ENCODE measurements at places on chromosomes 11 and 22.

DNA sequence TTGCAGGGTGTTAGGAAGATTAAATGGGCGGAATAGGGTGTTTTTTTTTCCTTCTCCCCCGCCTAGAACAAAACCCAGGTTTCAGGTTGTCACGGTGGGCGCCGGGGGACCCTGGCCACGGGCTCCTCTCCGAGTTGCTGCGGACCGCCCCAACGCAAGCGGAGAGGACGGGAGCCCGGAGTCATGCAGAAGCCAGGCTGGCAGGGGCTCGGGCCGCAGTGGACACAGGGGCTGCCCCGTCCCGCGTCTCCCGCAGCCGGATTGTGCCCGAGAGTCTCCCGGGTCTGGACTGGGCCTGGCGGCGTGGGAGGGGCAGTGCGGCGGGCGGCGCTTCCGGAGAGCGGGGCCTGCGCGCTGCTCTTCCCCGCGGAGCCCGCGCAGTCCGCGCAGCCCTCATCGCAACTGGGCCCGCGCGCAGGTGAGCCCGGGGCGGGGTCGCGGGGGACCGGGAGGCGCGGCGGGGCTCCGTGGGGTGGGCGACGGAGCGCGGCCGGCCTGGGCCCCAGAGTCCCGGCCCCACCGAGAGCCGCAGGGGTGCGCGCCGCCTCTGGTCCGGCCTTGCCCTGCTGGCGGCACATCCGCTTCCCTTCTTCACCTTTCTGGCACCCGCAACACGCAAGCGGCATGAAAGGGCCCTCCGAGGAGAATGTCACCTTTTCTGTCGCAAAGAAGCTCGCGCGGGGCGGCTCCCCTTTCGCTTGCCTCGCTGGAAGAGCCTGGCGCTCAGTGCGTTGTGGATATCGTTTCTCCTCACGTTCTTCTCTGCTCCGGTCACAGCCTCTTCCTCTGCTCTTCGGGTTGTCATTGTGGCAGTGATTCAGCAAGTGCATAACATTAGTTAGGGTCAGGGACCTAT, at the start of gene TIRAP:
TIRAP (plus strand) TSS at position 358 of the 856 bp plus-strand sequence. CDS start 7,802 bp downstream, outside the sequence.
- DNase-seq: peak; percentile 32

DNA sequence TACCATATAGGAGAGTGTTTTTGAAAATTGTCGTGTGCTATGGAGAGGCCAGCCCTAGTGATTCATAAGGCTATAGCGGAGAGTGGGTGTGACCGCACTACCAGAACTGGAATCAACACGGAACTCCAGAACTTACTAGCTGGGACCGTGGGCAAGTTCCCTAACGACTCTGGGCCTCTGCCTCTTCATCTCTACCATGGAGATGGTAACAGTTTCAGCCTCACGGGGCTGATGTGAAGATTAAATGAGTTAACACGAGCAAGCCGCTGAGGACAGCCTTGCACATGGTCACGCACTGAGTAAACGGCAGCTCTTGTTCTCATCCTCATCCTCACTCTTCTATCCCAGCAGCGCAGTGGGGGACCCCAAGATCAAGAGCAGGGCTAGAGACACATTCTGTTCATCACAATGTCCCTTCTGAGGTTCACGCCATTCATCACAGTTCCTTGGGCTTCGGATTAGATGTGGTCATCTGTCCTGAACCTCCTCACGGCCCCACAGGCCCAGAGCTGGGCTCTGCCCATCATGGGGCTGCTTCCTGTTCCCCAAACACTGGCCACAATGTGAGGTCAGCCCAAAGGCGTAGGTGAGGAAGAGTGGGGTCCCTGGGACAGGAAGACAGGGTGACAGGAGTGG, 47.2 kb upstream of the CD5 start:
- no peak for DNase-seq

- DNase-seq: no peak
Observed at GRCh38 chr22:23237201-23237798, 57.0 kb downstream of the BCR start.

DNA sequence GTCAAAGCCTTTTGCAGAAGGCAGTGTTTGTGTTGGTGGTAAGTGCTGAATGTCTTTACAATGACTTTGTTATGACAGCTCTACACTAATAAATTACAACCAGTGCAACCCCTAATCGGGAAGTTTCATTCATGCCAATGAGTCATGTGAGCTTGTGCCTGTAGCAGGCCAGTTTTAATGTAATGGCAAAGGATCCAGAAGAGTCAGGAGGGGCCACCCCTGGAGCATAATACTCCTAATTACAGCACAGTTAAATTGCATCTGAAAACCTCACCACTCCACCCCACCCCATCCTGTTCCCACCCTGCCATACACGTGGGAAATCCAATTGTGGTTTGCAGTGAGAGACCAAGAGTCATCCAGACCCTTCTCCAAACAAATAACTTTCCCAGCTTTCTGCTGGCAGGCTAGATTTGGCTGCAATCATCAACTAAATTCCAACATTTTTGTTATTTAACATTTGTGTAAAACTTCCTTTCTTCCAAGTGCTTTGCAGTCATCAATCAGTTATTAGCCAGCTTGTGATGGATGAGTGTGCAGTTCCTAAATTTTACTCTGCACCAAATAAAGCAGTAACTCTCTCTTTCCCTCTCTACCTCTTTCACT, 277.3 kb upstream of the FAT3 start:
- no peak for DNase-seq

DNA sequence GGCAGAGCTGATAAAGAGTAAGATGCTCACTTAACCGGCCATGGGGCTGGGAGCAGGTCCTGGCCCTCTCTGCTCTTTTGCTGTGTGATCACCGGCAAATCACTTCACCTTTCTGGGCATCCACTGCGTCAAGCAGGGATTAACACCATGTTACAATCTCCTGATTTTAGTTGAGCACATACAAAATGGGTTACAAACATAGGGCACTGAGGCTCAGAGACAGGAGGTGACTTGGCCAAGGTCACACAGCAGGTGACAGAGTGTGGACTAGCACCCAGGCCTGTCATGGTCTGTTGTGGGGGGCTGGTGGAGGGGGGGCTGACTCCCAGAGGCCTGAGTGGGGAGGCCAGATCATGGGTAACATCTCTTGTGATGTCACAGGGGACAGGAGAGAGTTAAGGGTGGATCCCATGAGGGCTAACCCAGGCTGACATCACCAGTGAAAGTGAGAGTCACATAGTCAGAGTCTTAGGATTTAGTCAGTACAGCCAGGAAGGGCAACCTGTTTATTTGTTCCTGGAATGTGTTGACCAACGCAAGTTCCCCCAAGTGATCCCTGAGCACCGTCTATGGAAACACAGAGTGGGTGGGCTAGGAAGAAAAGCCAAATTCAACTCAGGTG, 27.8 kb downstream of the GDPD5 start:
- no peak for DNase-seq

- no peak for DNase-seq
Observed at GRCh38 chr11:5243816-5244180, 5.9 kb downstream of the HBG1 start.

DNA sequence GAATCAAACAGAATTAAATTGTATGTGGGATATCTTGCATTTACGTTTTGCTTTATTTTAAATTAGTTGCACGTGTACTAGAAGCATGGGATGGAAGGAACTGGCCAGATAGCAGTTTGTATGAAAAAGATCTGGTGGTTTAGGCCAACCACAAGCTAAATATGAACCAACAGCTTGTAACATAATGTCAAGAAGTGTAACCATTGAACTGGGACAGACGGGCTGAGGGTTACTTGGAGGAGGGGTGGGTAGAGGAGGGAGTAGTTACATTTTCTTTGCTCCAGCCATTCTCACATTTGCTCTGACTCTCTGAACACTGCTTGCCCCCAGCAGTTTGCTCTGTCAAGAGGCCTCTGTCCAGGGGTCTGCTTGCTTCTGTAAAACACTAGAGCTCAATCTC, 31.7 kb upstream of the CXCR5 start:
- no peak for DNase-seq

DNA sequence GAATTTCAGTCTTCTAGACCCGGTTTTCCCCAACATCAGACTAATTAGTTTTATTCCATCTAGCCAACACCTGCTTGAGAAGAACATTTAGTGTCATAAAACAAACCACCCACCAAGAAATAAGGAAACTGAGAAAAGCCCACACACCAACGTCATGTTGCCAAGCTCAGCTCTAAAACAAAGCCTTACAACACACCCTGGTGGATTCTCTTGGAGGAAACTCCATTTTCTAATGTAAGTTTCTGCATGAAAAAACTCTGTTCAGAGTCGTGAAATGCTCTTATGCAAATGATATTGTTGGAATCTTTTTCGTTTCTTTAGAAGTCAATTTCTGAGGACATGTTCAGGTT, 105.0 kb upstream of the RAG2 start:
- no peak for DNase-seq

GRCh38 chr22:19923914-19924513, 17.6 kb upstream of the COMT start:
- no peak for DNase-seq

- no peak for DNase-seq
Observed at GRCh38 chr11:58905011-58905720, 34.1 kb upstream of the GLYATL1 start.

GRCh38 chr22:20264614-20265452, 3.3 kb downstream of the RTN4R start:
- DNase-seq: no peak

DNA sequence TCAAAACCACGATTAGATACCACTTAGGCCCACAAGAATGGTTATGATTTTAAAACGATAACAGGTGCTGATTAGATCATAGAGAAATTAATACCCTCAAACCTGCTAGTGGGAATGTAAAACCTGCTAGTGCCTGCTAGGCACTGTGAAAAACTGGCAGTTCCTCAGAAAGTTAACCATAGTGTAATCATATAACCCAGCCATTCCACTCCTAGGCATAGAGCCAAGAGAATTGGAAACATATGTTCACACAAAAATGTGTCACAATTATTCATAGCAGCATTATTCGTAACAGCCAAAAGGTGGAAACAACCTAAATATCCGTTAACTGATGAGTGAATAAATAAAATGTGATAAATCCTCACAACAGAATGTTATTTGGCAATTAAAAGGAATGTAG, 122.2 kb upstream of the SYN3 start:
- DNase-seq: no peak

DNA sequence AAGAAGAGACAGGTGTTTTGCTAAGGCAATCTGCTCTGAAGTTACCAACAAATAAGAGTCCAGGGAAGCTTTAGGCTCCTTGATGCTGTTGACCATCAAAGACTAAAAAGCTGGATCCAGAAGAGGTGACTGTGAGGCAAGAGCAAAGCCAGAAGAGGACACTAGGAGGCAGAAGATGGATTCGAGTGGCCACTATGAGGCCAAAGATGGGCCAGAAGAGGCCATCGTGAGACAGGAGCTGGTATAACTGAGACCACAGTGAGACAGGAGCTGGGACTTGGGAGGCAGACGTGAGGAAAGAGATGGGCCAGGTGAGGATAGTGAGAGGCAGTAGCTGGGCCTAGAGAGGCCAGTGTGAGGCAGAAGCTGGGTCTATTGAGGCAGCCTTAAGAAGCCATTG, 37.7 kb downstream of the OR4C45 start:
- DNase-seq: no peak

- DNase-seq: no peak
Observed at GRCh38 chr11:61654397-61654829, 25.8 kb upstream of the DAGLA start.

GRCh38 chr22:34800260-34800980, 265.5 kb upstream of the ISX start:
- DNase-seq: no peak

- DNase-seq: peak; percentile 34
Observed at GRCh38 chr11:124799348-124800225, 619 bp downstream of the MSANTD2 start.

GRCh38 chr22:42891696-42892095, 34.6 kb upstream of the ARFGAP3 start:
- DNase-seq: no peak

GRCh38 chr11:131906963-131907362, 536.5 kb downstream of the NTM start:
- no peak for DNase-seq

GRCh38 chr22:29997107-29997506, 83.2 kb upstream of the HORMAD2 start:
- DNase-seq: no peak

DNA sequence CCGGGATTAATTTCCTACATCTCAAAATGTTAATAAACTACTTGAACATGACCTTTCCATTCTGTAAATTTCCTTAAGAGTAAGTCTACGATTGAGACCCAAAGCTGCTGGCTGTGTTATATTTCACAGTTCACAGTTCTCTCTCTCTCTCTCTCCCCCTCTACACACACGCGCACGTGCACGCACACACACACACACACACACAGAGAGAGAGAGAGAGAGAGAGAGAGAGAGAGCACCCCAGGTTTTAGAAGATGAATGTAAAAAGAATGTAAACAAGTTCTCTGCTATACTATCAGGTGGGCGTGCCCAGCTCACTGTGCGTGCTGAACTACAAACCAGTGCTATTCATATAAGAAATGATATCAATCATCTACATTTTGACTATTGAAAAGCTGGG, 3.3 kb downstream of the BDNF start:
- no peak for DNase-seq

DNA sequence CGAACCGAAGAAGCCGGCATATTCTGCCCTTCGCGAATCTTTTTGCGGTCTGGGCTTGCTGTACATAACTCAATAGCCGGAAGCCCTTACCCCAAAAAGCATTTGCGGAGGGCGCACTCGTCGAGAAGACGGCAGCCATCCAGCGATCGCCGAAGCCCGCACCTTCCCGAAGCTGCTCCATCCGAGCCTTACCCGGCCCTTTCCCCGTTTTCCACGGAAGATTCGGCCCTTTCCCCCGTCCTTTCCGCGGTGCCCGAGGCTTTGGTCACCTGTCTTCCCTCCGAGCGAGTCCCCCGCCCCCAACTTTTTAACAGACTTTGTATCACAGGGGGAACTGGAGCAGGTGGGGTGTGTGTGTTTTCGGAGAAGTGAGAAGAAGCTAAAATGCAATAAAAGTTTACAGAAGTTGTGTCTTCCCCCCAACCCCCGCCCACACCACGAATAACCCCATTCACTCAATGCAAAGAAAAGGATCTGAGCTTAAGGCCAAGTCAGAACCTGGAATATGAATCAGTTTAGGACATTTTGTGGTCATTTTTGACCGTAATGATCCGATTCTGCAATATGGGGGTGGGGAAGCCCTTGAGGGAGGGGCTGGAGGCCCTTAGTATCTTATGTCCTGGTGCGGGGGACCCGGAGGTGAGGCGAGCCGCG, 99.0 kb upstream of the HSD17B12 start:
- DNase-seq: no peak

GRCh38 chr22:47187176-47187957, 424.9 kb downstream of the TBC1D22A start:
- DNase-seq: no peak

DNA sequence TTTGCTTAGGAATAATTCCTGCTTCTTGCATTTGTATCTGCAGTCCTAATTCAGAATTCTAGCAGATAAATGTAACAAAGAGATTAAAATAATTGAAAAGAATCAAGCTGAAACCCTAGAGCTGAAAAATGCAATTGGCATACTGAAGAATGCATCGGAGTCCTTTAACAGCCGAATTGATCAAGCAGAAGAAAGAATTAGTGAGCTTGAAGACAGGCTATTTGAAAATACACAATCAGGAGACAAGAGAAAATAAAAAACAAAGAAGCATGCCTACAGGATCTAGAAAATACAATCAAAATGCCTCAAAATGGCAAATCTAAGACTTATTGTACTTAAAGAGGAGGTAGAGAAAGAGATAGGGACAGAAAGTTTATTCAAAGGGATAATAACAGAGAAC, 8.2 kb downstream of the TREH start:
- no peak for DNase-seq
